ENCODE measurements at places on chromosomes 12 and 14.

- H3K4me3 ChIP-seq = no peak overlapping the region
- no peaks in the 10 kb centered on the region for H3K36me3 ChIP-seq
- DNase-seq = no peak
Measured at GRCh38 chr12:105783983-105784947, 354.5 kb downstream of the NUAK1 start.

GRCh38 chr12:109999983-110000505 is 814 bp downstream of the ANKRD13A start:
- H3K4me3 ChIP-seq = peak overlapping the region; percentile 91
- no peak for DNase-seq
- H3K27me3 ChIP-seq = no peaks in the 10 kb centered on the region
- peaks cover 14% of the 10 kb centered on the region for H3K36me3 ChIP-seq

DNA sequence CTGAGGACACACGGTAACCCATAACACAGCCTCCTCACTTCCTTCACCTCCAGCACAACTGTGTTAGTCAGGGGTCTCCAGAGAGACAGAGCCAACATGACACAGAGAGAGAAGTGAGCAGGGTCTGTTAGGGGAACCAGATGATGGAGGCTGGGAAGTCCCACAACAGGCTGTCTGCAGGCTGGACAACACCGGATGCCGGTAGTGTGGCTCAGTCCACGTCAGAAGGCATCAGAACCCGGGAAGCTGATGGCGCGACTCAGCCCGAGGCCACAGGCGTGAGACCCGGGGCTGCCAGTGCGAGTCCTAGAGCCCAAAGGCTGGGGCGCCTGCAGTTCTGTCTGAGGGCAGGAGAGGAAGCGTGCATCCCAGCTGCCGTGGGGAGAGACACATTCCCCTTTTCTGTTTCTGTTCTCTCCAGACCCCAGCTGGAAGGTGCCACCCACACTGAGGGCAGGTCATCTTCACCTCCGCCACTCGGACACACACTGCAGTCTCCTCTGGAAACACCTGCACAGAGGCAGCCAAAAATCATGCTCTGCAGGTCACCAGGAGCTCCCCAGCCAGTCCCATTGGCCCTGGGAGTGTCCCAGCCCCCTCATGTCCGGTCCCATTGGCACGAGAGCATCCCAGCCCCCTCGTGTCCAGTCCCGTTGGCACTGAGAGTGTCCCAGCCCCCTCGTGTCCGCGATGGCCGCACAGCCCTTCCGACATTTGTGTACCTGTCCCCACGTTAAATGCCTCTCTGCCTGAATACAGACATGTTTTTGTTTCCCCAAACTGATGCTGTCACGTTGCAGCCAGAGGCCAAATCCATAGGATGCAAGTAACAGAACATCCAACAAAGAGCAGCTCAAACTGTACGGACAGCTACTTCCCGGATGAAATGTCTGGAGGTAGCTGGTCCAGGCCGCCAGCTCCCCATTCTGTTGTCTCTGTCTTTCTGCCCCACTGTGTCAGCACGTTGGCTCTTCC is 7.9 kb upstream of the FBRSL1 start:
- peaks cover 15% of the 10 kb centered on the region for H3K4me1 ChIP-seq
- DNase-seq = no peak

- peaks cover 14% of the 10 kb centered on the region for H3K36me3 ChIP-seq
- DNase-seq = no peak
- H3K27ac ChIP-seq = peak overlapping the region; percentile 61
- peaks cover 20% of the 10 kb centered on the region for H3K4me1 ChIP-seq
- no peak overlapping the region for H3K4me3 ChIP-seq
Measured at GRCh38 chr12:122326586-122326985, 60.3 kb upstream of the VPS33A start.

- no peak overlapping the region for H3K27ac ChIP-seq
- H3K4me3 ChIP-seq = no peak overlapping the region
- no peaks in the 10 kb centered on the region for H3K4me1 ChIP-seq
- H3K27me3 ChIP-seq = no peaks in the 10 kb centered on the region
Measured at GRCh38 chr14:105275267-105275946, 25.4 kb downstream of the BRF1 start.

DNA sequence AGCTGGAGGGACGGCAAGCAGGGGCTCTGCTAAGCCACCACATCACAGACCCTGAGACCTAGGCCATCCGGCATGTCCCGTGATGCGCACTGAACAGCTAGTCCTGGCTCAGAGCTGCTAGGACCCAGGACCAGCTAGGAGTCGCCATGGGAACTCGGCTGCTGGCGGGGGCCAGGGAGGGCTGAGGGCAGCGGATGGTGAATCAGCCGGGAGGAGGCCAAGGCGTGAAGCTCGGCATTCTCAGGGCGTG is 5.1 kb downstream of the AHNAK2 start:
- peaks cover 10% of the 10 kb centered on the region for H3K4me1 ChIP-seq
- no peak overlapping the region for H3K4me3 ChIP-seq
- no peaks in the 10 kb centered on the region for H3K36me3 ChIP-seq
- peaks cover 28% of the 10 kb centered on the region for H3K27me3 ChIP-seq
- no peak for DNase-seq

- no peak for DNase-seq
- H3K36me3 ChIP-seq = no peaks in the 10 kb centered on the region
- peaks cover 22% of the 10 kb centered on the region for H3K4me1 ChIP-seq
Measured at GRCh38 chr12:49624921-49625577, 1.7 kb downstream of the PRPF40B start.

DNA sequence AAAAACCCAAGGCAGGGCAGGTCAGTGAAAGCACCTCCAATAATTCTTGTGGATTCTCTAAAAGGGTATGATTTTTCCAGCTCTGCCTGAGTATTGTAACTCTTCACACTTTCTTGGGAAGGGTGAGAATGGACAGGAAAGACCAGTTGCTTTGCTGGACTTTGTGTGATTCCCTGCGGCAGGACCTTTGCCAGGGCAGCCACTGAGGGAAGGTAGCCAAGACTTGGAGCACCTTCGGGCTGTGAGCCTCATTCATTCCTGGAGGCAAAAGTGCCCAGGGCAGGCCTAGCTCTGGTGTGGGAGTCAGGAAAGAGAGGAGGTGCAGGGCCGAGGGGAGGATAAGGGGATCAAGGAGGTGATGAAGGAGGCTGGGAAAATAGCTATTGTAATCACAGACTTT is 80.2 kb downstream of the VCPKMT start:
- H3K27ac ChIP-seq = no peak overlapping the region
- H3K36me3 ChIP-seq = peaks cover 57% of the 10 kb centered on the region
- peaks cover 90% of the 10 kb centered on the region for H3K4me1 ChIP-seq

DNA sequence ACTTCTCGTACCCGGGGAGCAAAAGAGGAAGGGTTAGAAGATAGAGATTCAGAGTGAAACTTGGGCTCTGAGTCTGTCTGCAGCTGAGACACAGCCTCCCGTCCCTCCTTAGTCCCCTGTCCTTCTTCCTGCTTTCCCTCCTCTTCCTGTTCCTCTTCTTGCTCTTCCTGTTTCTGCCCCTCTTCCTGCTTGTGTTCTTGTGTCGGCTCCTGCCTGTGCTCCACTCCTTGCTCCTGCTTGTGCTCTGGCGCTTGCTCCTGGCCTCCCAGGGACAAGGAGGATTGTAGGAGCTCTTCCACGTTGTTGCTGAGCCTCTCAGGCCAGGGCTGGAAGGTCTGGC is 3.0 kb downstream of the ACRBP start:
- no peak overlapping the region for H3K4me3 ChIP-seq
- DNase-seq = no peak
- peaks cover 26% of the 10 kb centered on the region for H3K36me3 ChIP-seq
- H3K4me1 ChIP-seq = peaks cover 8% of the 10 kb centered on the region
- peaks cover 10% of the 10 kb centered on the region for H3K27me3 ChIP-seq
- H3K27ac ChIP-seq = no peak overlapping the region

DNA sequence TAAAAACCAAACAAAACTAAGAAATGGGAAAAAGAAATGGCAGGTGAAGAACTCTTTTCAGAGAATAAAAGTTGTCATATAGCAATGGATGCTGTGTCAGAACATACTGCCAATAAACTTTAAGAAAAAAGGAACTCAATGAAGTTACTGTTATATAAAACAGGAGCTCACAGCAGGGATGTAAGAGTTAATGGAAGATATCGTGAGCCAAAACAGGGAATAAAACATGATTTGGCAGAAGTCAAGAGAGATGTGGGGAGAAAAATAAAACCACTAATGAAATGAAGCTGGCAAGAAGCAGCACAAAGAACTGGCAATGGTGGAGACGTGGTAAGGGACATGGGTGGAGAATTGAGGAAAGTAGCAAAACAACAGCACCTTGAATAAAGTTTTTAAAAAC is 61.0 kb downstream of the TAOK3 start:
- H3K27me3 ChIP-seq = no peaks in the 10 kb centered on the region
- H3K4me3 ChIP-seq = no peak overlapping the region
- peak overlapping the region; percentile 53 for H3K27ac ChIP-seq
- H3K36me3 ChIP-seq = peaks cover 14% of the 10 kb centered on the region
- H3K4me1 ChIP-seq = peaks cover 53% of the 10 kb centered on the region
- DNase-seq = no peak

DNA sequence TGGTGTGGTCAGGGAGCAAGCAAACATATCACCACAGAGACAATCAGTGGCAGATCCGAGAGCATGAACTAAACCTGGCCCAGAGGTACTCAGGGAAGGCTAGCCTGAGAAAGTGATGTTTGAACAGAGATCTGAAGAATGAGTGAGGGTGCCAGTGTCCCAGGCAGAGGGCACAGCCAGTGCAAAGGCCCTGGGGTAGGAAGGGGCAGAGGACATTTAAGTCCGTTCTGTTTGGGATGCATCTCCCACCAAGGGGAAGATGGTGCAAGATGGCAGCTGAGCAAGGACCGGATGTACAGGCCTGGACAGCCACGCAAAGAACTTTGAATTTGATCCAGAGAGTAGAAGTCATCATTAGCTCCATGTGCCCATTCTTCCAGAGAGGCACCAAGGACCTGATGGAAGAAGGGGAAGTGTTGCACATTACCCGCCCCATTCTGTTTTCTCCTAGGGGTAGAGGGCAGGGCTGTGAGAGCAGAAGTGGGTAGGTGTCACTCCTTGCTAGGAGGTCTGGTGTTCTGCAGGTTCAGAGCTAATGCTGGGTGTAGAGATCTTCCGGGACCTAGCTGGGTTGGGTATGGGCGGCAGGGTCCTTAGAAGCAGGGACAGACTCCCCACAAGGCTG is 3.9 kb downstream of the DTX1 start:
- no peak for DNase-seq
- no peaks in the 10 kb centered on the region for H3K36me3 ChIP-seq

DNA sequence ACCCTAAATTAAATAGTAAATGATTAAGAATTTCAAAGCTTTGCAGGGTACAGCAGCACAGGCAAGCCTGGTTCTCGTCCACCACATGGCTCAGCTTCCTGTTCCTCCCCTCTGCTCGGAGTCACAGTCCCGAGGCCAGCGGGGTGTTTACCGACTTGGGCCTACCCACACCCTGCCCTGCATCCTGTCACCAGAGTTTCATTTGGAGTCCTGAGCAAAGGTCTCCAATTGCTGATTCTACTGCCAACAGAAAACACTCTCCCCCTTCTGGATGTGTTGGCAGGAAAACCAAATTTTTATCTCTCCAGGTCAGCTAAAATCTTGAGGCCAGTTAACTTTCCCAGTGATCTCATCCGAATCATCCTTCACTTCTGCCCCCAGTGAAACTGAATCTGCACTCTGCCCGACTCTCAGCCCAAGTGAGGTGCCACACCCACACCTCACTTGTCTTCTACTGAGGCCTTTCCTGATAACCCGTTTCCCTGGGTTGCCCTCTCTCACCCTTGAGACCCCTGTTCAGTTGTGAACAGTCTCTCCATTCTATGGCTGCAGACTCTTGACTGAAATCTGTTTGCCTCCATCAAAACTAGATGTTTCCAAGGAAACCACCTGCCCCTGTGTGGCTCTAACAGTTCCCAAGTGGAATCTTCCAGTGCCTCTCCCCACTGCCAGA is 71.2 kb downstream of the VCPKMT start:
- peak; percentile 95 for DNase-seq
- peak overlapping the region; percentile 2 for H3K4me3 ChIP-seq
- H3K27me3 ChIP-seq = no peaks in the 10 kb centered on the region
- H3K27ac ChIP-seq = peak overlapping the region; percentile 91

DNA sequence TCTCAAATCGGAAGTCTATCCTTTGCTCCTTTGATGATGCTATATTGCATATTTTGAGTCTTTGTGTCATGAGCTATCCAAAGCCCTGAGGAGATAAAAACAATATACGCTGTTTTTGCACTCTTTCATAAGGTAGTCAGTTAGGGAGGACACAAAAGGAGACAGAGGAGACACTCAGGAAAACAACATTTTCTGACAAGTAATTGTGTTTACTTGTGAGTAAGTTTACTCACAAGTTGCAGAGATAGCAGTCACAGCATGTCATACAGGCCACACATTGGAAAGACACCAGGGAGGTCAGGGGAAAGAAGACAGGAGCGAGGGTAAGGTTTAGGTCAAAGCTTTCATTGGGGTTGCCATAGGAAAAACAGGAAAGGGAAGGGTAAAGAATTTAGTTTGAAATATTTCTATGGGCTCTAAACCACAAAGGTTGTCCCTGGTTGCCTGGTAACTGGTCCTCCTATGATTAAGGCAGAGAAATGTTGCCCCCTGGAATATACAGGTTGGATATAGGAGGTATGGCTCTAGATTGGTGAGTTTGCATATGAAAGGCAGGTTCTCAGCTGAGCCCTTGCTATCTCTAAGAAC is 7.4 kb upstream of the GABARAPL1 start:
- peaks cover 8% of the 10 kb centered on the region for H3K27me3 ChIP-seq
- DNase-seq = no peak
- H3K4me3 ChIP-seq = no peak overlapping the region

- DNase-seq = no peak
- H3K4me1 ChIP-seq = peaks cover 41% of the 10 kb centered on the region
- peak overlapping the region; percentile 93 for H3K4me3 ChIP-seq
- no peaks in the 10 kb centered on the region for H3K27me3 ChIP-seq
- peaks cover 1% of the 10 kb centered on the region for H3K36me3 ChIP-seq
- H3K27ac ChIP-seq = peak overlapping the region; percentile 96
Measured at GRCh38 chr14:23005451-23006187, 4.3 kb downstream of the C14orf93 start.

DNA sequence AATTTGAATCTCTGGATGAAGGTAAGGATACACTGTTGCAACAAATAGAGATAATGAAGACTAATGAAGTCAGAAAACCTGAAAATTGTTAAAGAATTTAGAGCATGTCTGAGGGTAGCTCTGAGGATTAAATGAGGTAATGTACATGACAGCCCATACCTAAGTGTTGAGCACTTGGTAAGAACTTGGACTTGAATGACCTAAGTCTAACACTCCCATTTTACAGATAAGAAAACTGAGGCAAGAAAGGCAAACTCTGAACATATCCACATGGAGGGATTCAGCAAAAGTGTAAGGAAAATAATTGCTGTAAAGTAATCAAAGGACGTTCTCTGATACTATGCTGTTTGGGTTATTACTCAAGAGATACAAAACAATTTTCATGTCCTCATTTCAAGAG is 29.0 kb downstream of the PTPRB start:
- no peak for DNase-seq
- no peak overlapping the region for H3K27ac ChIP-seq
- H3K36me3 ChIP-seq = no peaks in the 10 kb centered on the region
- H3K4me3 ChIP-seq = no peak overlapping the region
- peaks cover 47% of the 10 kb centered on the region for H3K27me3 ChIP-seq

DNA sequence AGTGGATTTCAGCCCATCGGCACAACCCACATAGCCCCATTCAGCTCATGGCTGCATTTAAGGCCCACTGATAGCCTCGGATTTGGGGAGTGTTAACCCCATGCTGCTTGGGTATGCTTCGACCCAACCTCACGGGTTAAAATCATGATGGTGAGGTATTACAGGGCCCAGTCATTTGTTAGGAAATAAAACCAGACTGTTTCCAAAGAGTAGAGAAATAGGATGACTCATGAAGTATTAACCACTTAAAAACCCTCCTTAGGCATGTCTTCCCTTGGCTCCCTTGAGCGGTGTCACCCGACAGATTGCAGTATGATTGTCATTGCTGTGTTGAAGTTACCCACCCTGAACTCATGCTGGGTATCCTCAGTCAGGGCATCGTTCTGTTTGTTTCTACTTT is 289.1 kb downstream of the CACNA1C start:
- H3K27me3 ChIP-seq = peaks cover 35% of the 10 kb centered on the region
- no peak overlapping the region for H3K4me3 ChIP-seq
- no peak overlapping the region for H3K27ac ChIP-seq

All from activated CD8-positive, alpha-beta memory T cell treated with anti-CD3 and anti-CD28 coated beads, Interleukin-2, amount 10 ng/mL, durations not matched to agents 7 days and 5 days (primary cell).